ENCODE measurements at places on chromosomes 7 and 10.
A peak's percentile ranks its signal among the peaks of the same experiment; 100 is the strongest.

DNA sequence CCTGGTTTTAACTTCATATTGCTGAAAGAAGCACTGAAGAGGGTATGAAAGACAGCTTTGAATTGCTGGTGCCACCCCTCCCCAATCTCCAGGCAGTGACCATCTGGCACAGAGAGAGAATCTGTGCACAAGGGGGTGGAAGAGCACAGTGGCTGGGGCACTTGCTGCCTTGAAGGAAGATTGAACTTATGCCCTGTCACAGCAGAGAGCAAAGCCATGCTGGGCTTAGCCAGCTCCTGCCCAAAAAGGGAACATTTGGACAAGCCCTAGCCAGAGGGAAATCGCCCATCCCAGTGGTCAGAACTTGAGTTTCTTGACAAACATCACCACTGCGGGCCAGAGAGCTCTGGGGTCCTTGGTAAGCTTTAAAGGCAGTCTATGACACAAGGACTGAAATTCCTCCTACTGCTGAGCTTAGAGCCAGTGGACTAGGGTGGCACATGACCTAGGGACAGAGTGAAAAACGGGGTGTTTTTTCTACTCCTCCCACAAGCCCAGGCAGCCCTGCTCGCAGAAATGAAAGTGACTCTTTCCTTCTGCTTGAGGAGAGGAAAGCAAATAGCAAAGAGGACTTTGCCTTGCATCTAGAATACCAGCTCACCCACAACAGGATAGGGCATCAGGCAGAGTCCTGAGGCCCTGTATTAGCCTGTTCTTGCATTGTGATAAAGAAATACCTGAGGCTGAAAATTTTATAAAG lies 257.2 kb downstream of the CTNNA3 start:
- no peak for DNase-seq

GRCh38 chr7:5636914-5637313 lies 144.5 kb downstream of the RNF216 start:
- peak; percentile 70 for DNase-seq

GRCh38 chr10:43078986-43079273 lies 2.1 kb downstream of the RET start:
- DNase-seq: no peak

- DNase-seq: no peak
Observed at GRCh38 chr7:43560742-43561330, 22.1 kb upstream of the STK17A start.

GRCh38 chr10:122154545-122155366 lies 116.3 kb upstream of the BTBD16 start:
- DNase-seq: no peak

- DNase-seq: no peak
Observed at GRCh38 chr10:1365540-1366321, 309.5 kb downstream of the WDR37 start.

GRCh38 chr10:132232023-132232951 lies 45.5 kb downstream of the DPYSL4 start:
- no peak for DNase-seq

DNA sequence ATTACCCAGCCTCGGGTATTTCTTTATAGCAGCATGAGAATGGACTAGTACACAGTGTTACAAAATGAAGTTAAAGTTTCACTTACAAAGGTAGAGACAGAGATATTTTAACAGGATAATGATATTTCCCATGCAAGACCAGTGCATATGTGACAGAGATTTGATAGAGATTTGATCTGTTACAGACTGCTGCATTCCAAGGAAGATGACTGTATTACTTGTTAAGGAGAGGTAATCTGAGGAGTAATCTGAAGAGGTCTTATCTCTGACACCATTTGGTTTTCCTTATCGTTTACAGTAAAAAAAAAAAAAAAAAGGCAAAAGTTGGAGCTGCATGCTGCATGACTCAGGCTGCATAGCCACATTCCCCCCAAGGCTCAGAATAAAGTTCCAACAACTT lies 289.6 kb downstream of the POM121L12 start:
- no peak for DNase-seq

DNA sequence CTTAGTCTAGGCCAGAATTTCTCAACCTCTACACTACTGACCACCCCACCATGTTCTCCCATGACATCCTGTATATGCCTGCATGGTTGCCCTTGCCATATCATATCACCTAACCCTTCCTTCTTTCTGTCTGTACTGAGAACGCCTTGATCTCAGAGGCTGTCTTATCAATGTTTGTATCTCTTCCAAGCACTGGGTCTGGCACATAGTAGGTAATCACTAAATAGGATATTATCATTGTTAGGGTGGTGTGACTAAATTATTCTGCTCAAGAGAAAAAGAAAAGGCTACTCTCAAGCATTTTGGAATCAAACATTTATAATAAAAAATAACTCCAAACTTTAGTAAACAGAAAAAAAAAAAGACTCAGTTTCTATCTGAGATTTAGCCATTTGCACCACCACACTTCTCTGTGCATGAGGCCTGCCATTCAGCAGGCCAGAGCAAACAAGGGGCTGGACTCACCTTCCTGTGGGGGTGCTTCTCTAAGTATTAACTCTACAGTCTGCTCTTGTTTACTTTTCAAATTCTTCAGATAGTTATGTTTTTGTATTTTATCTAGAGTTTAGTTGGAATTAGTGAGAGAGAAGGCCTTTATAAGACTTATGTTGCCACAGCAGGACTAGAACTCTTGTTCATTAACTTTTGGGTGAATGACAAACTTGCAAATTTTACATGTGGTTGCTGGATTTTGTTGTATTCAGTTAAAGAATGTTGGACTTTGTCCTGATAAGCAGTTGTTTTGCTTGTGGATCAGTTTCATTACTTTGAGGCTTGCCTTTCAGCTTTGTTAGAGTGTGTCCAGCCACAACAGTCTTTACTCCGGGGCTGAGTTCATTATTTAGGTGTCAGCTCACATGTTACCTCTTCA lies 5.4 kb downstream of the AGBL3 start:
- DNase-seq: no peak

GRCh38 chr10:102632394-102633111 lies 11.7 kb upstream of the TRIM8 start:
- DNase-seq: no peak

- no peak for DNase-seq
Observed at GRCh38 chr7:151890355-151891004, 13.6 kb upstream of the PRKAG2 start.

DNA sequence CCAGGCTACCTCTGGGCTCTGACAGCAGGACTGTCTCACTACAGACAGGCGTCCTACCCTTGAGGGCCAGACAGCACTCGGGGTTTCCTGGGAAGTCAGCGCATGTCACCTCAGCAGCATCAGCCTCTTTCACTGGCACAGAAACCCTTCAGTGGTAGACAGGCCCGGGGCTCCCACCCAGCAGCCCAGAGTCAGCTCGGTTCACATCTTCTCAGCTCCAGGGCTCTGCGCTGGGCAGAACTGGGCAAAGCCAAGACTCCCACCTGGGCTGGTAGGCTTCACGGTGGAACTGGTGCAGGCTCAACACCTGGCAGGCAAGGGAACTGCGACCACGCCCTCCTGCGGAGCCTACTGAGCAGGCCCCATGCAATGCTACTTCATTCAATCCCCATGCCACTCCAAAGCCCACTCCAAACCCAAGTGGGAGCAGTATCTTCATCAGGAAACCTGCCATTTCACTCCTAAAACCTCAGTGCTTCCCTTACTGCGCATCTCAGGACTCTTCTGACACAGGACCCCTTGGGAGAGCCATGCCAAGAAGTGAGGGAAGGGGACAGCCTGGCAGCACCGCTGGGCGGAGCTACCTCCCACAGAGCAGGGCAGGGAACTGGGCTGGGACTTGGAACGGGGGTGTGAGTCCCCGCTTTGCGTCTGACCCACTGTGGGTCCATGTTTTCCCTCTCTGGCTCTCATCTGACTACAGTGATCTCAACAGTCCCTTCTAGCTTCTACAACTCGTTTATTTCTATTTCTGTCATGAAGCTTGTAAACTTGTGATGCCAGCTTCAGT lies 60.4 kb downstream of the SCRN1 start:
- DNase-seq: no peak

DNA sequence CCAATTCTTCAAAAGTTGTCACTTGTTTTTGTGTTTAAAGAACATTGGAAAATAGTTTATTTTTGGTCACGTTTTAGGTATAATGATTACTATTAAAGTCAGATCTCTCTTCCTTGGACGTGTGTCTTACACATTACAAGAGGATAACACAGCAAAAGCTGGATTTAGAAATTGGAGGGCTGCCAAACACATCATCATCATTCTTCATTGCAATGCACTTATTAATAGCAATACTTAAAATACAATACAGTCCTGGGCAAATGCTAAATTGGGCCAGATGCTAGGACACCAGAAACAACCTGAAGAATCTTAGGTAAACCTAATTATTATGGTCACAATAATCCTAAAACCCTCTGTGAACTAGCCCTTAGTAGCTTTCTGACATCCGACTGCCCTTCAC lies 303.6 kb downstream of the DGKB start:
- no peak for DNase-seq

DNA sequence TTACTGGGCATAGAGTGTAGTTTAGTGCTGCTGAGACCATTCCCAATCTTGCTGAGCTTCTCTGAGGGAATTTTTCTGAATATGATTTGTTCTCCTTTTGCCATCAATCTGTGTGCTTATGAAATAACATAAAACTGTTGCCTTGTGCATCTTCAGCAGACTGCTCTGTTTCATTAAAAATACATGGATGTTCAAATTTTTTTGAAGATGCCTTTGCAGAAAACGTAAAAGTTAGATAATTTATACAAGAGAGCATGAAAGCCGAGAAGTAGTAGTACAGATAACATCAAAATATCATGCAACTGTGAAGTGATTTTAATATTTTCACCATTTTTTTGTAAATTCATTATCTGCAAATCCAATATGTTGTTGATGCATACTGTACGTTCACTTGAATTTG lies 174.7 kb upstream of the CSTF2T start:
- no peak for DNase-seq

DNA sequence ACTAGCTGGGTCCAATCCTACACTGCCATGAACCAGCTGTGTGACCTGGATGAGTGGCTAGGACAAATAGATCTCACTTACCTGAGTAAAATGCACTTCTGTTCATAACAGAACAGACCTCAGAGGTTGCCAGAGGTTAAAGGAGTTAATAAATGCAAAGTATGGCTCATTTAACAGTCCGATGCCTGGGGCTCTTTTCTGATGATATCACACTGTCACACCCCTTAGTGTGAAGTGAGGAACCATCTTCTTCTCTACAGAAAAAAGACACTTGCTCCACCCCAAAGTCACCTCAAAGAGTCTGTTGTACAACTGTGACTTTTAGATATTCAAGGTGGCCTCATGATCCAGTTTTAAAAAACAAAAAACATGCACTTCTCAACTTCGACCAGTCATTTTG lies 21.5 kb upstream of the TARP start:
- no peak for DNase-seq

DNA sequence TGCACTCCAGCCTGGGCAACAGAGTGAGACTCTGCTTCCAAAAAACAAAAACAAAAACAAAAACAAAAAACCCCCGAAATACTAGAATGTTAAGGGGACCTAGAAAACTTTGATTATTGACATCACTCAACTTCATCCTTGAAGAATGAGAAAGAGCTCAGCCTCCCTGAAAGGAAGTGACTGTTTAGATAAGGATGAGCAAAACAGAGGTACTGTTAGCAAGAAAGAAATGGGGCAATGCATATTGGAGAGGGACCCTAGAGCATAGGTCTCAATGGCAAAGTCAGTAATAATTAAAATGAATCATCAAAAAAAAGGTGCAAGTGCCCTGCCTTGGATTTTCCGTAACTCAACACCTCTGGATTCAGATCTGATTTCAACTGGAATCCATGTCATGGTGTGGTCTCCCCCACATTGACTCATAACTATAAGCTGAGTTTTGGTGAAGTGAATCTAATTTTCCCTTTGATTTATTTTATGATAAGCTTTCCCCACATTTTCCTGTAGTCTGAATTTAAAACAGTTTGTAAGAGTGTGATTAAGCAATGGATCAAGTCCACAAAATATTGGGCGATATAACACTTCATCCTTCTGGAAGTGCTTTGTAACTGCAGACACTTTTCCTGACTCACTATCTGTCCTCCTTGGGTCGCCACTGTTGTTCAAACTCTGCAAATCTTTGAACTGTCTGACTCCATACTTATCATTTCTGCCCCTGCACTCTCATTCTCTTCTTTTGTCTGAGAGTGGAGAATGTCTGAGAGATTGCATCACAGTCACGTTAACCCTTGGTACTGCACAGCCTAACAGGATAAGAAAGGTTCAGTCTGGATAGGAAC lies 224.8 kb upstream of the LYZL1 start:
- DNase-seq: no peak

GRCh38 chr10:132464256-132465192 lies 67.5 kb downstream of the PWWP2B start:
- DNase-seq: peak; percentile 79

GRCh38 chr7:151927011-151927410 lies 29.2 kb upstream of the GALNTL5 start:
- no peak for DNase-seq

DNA sequence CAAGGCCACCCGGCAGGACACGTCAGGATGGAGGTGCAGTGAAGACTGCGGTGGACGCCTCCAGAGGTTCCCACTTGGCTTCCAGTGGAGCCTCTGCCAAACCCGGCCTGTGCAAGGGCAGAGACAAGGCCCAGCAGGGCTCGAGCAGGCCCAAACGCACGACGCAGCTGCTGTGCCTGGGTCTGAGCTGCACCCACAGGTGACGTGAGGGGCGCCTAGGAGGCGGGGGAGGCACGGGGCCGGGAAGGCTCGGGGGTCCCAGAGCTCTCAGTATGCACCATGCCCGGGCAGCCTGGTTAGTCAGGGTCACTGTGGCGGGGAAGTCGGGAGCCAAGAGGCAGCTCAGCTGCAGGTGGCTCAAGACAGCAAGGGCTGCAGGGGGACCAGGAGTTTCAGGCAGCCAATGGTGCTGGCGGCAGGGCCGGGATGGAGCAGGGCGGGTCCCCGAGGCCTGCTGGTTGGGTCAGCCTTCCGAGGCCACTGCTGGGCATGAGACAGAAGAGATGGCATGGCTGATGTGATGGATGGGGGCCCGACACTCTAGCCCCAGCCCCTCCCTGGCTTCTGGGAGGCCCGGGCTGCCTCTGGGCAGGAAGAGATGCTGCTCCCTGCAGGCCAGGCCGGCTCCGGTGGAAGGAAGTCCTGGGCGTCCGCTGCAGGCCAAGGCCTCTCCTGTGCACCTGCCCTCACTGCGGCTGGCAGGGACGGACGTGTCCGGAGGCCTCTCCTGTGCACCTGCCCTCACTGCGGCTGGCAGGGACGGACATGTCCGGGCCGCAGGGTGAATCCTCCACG lies 72.2 kb upstream of the CFAP46 start:
- DNase-seq: no peak

DNA sequence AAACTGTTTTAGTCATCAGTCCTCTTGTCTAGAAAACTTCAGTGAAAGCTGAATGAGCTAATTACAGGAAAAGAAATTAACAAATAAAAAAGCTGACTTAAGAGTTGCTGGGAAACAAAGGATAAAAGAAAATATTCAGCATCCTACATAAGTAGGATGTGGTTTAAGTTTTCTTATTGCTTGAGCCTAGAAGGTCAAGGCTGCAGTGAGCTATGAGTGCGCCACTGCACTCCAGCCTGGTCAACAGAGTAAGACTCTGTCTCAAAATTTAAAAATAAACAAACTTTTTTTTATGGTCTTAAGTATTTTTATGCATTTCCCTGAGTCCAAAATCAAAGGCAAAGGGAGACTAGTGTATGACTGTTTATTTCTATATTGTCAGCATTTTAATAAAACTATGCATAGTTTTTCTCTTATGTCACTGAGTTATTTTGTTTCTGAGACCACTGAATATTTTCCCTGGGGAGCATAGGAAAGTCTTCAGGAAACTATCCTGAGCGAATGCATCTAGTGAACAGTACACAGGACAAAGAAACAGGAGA lies 40.0 kb upstream of the LRRN3 start:
- no peak for DNase-seq

- DNase-seq: no peak
Observed at GRCh38 chr10:132416566-132417256, 19.7 kb downstream of the PWWP2B start.
